ENCODE measurements at places on chromosomes 2 and 18. TPM values are rescaled to one million over a fixed set of nuclear protein-coding genes. Genes with fewer than 3 reads are reported as not detected.

The RAPGEF4 gene
- 12.0 TPM for total RNA-seq

The ICOS gene
- total RNA-seq = not detected

DNA sequence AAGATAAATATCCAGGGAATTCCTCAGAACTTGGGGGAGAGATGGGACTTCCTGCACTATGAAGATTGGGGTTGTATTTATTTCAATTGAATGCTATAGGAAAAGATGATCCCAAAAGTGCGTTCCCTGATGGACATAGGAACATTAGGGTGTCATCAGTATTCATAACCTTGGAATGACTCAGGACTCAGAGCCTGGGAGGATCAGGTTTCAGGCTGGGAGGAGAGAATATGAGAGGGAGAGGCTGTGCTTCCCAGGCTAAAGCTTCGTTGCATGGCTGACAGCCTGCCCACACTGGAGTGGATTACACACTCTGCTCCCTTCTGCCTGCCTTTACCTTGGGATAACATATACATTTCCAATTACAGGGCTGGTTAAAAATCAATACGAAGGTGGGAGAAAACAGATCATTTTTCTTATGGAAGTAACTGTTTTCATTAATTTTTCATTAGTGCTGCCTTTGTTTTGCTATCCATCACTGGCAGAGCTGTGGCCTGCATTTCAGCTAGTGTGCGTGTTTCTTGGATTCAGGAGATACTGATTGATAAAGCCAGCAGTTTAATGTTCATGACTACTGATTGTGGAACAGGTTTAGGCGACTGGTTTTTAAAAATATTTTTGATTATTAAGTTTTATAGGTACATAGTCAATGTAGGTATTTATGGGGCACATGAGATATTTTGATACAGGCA is 118.7 kb downstream of the KCTD1 start:
- H3K4me3 ChIP-seq = no peak overlapping the region
- H3K27me3 ChIP-seq = no peaks in the 10 kb centered on the region
- H3K4me1 ChIP-seq = no peaks in the 10 kb centered on the region
- H3K27ac ChIP-seq = no peak overlapping the region

DNA sequence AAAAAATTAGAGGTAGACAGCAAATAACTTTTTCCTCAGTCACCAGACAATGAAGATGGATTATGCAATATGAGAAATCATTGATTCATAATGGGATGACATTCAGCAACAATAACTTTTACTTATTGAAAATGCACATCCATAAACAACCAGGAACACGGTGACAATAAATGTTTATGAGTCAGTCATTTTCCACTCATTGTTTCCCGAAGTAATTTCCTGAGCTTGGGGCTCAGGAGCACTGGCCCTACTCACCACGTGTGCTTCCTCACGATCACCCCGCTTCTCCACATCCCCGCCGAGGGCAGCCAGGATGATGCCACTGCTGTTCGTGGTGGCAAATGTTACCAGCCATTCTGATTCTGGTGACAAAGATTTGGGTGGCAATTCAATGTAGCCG is 156.3 kb downstream of the LAMA1 start:
- no peak for DNase-seq
- H3K4me3 ChIP-seq = no peak overlapping the region
- no peaks in the 10 kb centered on the region for H3K27me3 ChIP-seq
- no peaks in the 10 kb centered on the region for H3K36me3 ChIP-seq
- H3K27ac ChIP-seq = no peak overlapping the region

DNA sequence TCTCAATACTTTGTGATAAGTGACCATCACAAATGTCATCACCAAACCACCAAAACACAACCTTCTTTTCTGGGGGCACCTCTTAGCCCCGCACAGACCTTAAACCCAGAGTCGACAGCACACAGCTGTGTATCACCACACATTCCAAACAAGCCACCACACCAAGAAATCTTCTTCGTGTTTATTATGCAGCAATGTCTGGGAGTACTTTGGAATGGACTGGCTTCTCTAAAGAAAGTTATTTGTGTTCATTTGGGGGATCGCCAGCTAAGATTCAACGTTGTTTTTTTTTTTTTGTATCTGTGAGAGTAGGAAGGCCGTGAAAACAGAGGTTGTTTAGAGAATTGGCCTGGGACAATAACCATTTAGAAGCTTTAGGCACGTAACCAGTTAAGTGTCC is 1.1 kb upstream of the MTA3 start:
- H3K36me3 ChIP-seq = no peaks in the 10 kb centered on the region
- peak overlapping the region; percentile 95 for H3K27ac ChIP-seq
- no peak overlapping the region for H3K4me3 ChIP-seq
- DNase-seq = no peak
- H3K27me3 ChIP-seq = no peaks in the 10 kb centered on the region
- peaks cover 35% of the 10 kb centered on the region for H3K4me1 ChIP-seq

DNA sequence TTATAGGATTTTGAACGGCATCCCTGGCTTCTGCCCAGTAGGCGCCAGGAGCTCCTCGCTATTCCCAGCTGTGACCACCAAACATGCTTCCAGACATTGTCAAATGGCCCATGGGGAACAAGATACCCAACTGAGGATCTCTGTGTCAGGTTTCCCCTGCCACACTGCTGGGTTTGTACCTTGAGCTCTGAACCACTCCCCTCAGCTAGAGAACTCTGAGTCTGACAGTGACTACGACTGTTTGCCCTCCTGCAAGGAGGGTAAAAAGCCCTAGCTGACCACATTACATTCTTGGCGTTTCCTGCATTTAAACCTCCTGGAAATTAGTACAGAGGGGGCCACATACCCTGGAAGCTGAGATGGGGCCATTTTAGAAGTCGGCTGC is 12.4 kb downstream of the LRRFIP1 start:
- H3K4me3 ChIP-seq = no peak overlapping the region
- H3K36me3 ChIP-seq = no peaks in the 10 kb centered on the region
- H3K4me1 ChIP-seq = no peaks in the 10 kb centered on the region
- DNase-seq = no peak
- H3K27me3 ChIP-seq = no peaks in the 10 kb centered on the region

DNA sequence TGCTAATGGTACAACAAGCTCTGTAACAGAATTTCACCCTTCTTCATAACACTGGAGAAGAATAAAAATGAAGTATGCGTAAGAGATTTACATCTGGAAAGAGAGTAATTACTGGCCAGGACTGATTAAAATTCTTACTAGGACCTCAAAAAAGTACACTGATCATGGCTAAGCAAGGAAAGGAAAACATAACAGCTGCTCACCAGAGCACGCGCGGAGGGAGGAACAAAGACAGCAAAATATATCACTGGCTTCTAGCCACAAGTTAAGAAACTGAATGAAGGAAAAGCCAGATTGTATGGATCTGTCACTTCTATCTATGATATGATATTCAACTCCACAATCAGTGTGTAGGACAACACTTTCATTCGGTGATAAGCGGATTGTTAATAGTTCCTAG is 15.6 kb upstream of the CYTIP start:
- no peaks in the 10 kb centered on the region for H3K4me1 ChIP-seq
- H3K4me3 ChIP-seq = no peak overlapping the region
- H3K27ac ChIP-seq = no peak overlapping the region
- DNase-seq = no peak
- H3K36me3 ChIP-seq = no peaks in the 10 kb centered on the region

DNA sequence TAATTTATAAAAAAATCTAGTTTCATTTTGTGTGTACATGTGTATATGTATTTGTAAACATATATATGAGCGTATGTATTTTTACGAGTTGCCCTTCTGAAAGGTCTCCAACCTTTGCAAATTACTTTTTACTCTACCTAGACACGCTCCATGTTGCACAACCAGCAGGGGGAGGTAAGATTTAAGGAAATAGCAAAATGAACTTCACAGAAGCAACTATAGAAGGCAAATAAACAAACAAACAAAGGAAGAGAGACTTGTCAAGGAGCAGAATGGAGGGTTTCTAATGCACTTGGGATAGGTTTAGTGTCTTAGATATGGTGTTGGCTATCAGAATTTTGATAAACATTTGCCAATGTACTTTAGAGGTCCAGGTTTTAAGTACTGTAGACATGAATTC is 820.5 kb upstream of the POU3F3 start:
- H3K4me3 ChIP-seq = no peak overlapping the region
- H3K4me1 ChIP-seq = no peaks in the 10 kb centered on the region
- no peak overlapping the region for H3K27ac ChIP-seq
- no peaks in the 10 kb centered on the region for H3K36me3 ChIP-seq

Measured in tibial nerve (tissue), 4 donors.